ENCODE measurements at places on chromosomes 2 and 18.
A peak's percentile ranks its signal among the peaks of the same experiment; 100 is the strongest.

DNA sequence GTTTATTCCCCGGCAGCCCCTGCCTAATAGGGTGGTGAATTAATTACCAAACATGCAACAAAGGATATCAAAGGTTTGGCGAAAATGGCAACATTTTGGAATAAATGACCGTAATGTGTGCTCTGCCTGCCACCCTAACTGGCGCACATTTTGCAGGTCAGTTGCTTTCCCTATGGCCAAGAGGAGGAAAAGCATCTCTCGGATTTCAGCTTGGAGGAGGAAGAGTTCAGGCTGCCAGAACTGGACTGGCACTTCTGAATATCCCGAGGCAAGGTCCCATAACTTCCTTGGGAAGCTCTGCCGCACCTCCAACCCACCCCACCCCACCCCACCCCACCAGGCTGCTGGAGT is 37.1 kb downstream of the SLC25A52 start:
- no peak for DNase-seq

DNA sequence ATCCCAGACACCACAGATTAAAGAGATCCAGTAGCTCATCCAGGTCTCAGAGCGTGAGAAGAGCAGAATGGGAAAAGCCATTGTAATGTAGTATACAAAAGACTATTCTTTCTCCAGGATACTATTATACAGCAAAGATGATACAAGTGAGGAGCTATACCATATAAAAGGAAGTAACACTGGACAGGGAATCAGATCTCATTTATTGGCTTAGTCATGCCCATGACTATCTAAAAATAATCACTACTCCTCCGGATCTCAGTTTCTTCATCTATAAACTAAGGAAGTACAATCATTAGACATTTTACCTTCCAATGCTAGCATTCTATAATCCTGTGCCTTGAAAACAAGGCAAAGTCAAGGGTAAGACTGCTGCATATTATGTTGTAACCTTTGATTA is 19.4 kb downstream of the KRCC1 start:
- DNase-seq = no peak

DNA sequence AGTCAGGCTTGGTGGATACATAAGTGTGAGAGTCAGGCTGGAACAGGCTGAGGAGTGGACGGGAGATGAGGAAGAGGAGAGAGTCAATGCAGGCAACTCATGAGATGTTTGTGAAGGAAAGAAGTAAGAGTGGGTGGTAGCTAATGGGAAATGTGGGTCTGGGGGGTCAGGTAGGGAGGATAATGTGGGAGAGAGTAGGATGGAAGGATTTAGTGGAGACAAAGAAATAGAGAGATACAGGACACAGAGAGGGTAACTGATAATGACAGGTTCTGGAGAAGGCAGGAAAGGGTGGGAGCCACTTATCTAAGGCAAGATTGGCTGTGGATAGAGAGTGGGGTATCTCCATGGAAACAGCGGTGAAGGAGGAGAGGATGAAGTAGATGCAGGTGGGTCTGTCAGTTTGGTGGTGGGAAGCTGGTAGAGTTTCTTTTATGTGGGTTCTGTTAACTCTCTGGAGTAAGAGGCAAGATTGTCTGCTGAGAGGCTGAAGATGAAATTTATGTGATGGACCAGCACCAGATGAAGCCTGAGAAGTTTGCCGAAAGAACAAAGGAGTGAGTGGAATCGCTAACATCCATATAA is 190.6 kb upstream of the SPRED2 start:
- DNase-seq = no peak

- DNase-seq = no peak
These were observed 160.3 kb upstream of the COL3A1 start for GRCh38 chr2:188813857-188814256.

- no peak for DNase-seq
These were observed 243.9 kb downstream of the SLC4A3 start for GRCh38 chr2:219871351-219871750.

DNA sequence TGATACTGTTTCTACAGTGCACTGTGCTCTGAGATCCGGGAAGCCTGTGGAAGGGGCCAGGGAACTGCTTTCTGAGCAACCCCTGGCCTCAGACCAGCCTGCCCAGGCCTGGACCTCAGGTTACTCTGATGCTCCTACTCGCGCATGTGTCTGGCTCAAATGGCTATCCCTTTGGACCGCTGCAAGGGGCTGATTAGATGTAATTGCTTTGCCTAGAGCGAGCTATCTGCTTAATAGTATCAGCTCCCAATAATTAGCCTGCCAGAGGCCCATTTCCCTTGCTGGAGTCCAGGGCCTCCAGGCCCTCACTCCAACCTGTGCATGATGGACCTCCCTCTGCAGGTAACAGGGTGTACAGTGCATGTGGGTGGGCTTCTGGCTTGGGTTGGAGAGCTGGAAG is 7.2 kb upstream of the KCNK3 start:
- no peak for DNase-seq

DNA sequence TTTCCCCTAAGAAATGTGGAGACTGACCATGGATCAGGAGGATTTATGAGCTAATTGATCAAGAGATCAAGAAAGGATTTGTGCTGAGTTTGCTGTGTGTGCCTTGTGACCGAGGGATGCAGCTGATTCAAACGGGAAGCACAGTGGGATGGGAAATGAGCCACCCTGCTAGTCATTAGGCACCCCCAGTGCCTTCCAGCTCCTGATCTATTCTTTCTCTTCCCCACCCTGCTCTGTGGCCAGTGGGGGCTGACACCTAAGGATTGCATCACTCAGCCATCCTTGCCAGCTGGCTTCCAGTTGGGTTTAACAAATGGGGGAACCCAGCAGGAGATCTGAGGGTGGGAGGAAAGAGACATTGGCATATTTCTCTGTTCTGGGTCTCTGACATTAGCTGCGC is 132.2 kb upstream of the CXCR4 start:
- DNase-seq = no peak

- DNase-seq = no peak
These were observed 24.2 kb downstream of the GPC1 start for GRCh38 chr2:240459401-240460252.

- no peak for DNase-seq
These were observed 695.3 kb upstream of the ZNF804A start for GRCh38 chr2:183903026-183903425.

GRCh38 chr18:9130806-9131205 is 5.8 kb upstream of the ANKRD12 start:
- DNase-seq = no peak

DNA sequence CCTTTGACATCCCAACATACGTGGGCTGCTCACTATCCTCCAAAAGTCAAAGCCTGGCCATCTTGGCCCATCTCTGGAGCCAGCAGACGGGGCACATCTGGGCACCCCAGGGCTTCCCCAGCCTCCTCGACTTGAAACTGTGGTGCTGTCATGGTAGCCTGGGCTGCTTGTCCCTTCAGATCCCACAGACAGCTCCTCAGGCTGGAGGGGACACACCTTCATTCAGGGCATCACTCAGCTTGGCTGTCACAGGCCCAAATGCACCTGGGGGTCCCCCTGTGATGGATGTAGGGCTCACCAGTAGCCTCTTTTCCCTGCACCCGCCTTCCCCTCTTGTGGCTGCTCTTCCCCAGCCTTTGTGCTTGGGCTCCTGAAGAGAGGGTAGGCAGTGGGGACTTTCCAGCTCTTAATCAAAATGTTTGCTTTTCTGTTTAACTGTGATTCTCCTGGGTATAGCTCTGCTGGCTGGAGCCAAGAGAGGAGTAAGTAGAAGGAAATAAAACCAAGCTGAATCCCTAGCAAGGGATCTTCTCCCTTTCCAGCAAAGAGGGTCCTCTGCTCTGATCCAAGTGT is 92.3 kb downstream of the GYPC start:
- DNase-seq = no peak

DNA sequence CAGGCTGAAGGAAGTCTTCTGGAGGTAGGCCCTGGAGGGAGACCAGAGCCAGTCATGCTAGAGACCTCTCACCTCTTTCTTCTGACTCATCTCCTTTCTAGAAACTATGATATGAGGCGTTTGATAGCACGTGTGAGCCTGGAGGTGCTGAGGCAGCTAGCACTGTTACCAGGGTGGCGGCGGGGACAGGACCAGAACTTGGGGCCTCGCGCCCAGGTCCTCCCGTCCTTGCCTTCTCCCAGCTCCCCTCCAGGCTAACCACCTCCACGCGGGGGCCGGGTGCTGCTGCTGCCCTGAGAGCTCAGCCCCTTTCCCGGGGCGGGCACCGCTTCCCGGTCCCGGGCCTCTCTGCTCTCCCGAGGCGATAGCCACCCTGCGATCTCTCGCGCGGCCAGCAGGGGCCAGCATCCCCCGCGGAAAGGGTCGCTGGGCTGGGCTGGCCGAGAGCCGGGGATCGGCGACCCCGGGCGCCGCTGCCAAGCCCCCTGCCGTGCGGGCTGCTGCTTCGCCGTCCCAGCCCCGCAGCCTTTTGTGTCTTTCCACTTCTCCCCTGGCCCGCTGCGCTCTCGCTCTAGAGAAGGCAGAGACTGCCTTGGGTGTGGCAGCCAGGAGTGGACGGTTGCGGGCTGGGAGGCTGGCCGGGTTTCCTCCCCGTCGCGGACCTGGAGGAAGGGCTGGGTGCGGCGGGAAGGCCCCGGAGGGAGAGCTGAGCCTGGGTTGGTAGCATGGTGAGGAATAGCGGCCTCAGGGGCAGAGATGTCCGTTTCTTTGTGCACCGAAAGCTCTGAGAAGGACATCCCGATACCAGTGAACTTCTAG is 49.1 kb downstream of the TMEM17 start:
- peak; percentile 42 for DNase-seq

GRCh38 chr2:197137231-197137630 is 173.3 kb downstream of the ANKRD44 start:
- no peak for DNase-seq

DNA sequence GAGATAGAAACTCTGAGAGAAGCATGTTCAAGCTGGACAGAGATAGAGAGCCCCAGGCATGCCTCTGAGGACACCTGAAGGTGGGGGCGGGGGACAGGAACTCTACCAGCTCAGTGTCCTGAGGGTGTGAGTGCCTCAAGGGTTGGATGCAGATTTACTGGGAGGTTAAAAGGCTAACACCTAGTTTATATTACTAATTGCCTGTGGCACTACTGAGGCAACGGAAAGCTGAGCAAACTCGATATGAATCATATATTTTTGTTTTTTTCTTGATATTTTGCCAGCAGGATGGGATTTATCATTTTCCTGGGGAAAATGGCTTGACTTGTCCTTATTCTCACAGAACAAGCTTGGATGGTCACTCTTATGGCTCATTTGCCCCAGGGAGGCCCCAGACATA is 319.5 kb downstream of the ALK start:
- DNase-seq = no peak

DNA sequence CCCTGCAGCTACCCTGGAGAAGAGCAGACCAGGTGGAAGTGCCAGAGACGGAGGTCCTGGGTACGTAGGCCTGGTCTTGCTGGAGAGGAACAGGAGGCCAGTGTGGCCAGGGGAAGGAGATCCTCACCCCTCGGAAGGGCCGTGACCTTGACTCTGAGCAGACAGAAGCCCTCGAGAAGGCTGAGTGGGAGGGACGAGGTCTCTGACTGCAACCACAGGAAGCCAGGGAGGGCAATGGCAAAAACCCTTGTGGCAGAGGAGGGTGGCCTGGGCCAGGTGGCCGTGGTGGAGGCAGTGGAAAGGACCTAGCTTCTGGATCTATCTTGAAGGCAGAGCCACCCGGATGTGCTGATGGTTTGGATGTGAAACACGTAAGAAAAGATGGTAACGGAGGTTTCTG is 28.1 kb downstream of the THAP4 start:
- no peak for DNase-seq

DNA sequence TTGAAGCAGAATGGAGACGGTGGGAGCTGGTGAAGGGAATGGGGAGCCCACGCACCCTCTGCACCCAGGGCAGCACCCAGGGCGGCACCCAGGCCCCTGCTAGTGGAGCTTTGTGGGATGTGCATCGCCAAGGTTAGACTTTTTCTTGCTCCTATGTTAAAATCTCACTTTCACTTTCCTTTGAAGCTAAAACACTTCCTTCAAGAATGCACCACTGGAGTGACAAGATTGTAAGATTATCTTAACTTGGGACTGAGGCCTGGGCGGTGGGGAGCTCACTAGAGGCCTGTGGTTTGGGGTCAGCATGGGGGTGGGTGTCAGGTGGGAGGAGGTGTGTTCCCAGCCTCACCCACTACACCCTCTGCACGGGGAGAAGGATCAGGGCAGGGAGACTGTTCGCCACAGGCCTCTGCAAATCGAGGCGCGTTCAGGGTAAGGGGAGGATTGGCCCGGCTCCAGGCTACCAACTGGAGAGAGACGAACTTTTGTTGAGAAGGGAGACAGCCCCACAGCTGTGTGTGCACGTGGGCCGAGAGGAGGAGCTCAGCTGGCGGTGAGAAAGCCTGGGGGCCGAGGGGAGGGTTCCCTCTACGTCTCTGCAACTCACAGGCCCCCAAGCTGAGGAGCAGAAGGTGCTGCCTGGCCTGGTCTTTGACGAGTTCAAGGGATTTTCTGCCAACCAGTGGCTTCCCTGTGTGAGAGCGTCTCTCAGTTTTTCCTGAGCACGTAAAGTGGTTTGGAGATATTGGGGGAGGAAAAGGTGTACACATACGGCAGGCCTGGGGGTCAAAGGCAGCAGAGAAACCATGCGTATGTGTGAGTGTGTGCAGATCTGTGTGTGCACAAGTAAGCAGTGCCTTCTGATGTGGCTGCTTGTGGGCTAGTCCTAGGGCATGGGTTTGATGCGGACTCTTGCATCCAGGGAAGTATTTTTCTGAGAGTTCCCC is 147.7 kb downstream of the KLHL29 start:
- DNase-seq = peak; percentile 11

- no peak for DNase-seq
These were observed 31.5 kb upstream of the SMAD7 start for GRCh38 chr18:48982266-48982665.

- no peak for DNase-seq
These were observed 20.7 kb downstream of the DTNA start for GRCh38 chr18:34730774-34731173.

GRCh38 chr2:14654835-14655282 is 22.3 kb downstream of the LRATD1 start:
- no peak for DNase-seq

- DNase-seq = no peak
These were observed 295.2 kb upstream of the HS6ST1 start for GRCh38 chr2:128613876-128614275.

DNA sequence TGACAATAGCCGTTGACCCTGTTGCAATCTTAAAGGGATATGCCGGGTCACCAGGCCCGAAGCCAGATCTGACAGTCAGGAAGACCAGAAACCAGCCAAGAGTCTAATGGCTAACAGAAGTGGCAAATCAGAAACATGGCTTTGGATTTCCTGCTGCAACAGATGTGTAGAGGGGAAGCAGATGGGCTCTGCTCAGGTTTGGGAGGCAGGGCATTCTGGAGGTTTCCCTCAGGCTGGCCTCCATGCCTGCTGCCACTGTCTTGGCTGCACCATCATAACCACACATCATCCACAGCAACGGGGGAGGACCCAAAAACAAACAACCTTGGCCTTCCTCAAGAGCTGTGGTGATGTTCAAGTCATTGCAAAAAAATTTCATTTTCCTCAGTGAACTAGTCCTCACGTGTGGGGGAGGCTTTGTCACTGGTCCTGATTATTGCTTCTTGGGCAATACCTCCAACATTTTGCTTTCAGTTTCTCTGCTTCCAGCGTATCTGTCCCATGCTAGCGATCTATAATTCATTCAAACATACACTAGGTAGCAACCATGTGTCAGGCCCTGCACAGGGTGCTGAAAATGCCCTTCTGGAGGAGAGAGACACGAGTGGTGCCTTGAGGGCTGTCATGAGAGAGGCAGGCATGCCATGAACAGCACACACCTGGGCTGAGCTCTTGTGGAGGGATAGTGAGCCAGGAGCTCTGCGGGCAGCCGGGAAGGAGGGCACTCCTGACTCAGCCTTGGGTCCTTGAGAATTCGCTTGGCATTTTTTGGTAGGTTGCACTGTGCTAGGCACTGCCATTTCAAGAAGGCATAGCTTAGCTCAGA is 48.2 kb upstream of the LGALSL start:
- no peak for DNase-seq

GRCh38 chr2:163121483-163121882 is 282.9 kb upstream of the KCNH7 start:
- DNase-seq = no peak

GRCh38 chr18:3092727-3093126 is 79.8 kb upstream of the LPIN2 start:
- DNase-seq = no peak

Data from activated CD4-positive, alpha-beta T cell treated with anti-CD3 and anti-CD28 coated beads for 4 hours (primary cell).